ENCODE measurements at places on chromosomes 16 and 17.

GRCh38 chr17:60664022-60664421 lies 13.6 kb upstream of the BCAS3 start:
- H3K27me3 ChIP-seq: no peaks in the 10 kb centered on the region
- H3K4me3 ChIP-seq: no peak overlapping the region
- no peaks in the 10 kb centered on the region for H3K4me1 ChIP-seq

GRCh38 chr17:70912716-70913485 lies 743.6 kb downstream of the KCNJ2 start:
- H3K36me3 ChIP-seq: no peaks in the 10 kb centered on the region
- H3K27ac ChIP-seq: no peak overlapping the region
- no peak for DNase-seq
- H3K4me3 ChIP-seq: no peak overlapping the region
- no peaks in the 10 kb centered on the region for H3K27me3 ChIP-seq
- H3K4me1 ChIP-seq: no peaks in the 10 kb centered on the region

DNA sequence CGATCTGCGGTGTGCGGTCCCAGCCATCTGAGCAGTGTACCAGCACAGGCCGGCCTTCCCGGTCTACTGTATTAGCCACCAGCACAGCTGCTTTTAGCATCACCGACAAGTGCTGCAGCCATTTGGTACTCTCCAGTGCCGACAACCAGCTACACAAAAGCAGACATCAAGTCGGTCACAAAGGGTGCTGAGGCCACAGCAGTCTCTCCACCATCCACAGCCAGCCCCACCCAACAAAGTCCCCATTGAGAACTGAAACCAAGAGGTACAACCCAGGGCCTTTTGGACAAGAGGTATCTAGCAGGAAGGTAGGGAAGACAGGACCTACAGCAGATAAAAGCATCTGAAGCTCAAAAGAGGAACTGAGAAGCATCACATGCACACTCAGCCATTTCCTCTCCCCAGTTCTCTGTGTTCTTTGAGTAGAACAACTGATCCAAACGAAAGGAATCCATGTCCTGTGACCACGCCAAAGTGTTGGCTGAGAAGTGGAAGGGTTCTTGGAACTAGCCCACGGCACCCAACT lies 9.5 kb downstream of the MTMR4 start:
- H3K27ac ChIP-seq: no peak overlapping the region
- no peaks in the 10 kb centered on the region for H3K27me3 ChIP-seq
- peaks cover 16% of the 10 kb centered on the region for H3K36me3 ChIP-seq
- no peaks in the 10 kb centered on the region for H3K4me1 ChIP-seq
- H3K4me3 ChIP-seq: no peak overlapping the region
- DNase-seq: no peak

GRCh38 chr16:55815320-55815719 lies 17.6 kb downstream of the CES1 start:
- no peaks in the 10 kb centered on the region for H3K4me1 ChIP-seq
- H3K27me3 ChIP-seq: peaks cover 20% of the 10 kb centered on the region
- no peak overlapping the region for H3K4me3 ChIP-seq
- no peaks in the 10 kb centered on the region for H3K36me3 ChIP-seq
- H3K27ac ChIP-seq: no peak overlapping the region

DNA sequence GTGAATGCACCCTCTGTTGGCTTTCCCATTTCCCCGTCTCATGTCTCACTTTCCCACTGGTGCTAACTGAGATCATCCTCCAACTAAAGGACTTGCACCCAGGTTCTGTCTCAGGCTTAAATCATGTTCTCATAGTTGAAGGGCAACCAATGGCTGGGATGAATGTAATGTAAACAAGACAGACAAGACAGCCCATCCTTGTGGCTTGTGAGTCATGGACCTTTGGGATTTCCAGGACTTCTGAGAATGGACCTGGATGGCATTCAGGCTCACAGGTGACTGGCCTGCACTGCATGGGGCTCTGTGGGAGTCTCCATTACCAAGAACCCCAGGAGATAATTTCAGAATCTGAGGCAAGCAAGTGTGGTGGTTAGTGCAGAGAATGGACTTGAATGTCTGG lies 347.5 kb downstream of the HAPSTR1 start:
- DNase-seq: no peak
- no peak overlapping the region for H3K4me3 ChIP-seq
- H3K27me3 ChIP-seq: no peaks in the 10 kb centered on the region
- no peaks in the 10 kb centered on the region for H3K36me3 ChIP-seq
- no peaks in the 10 kb centered on the region for H3K4me1 ChIP-seq

- DNase-seq: peak; percentile 93
- H3K27me3 ChIP-seq: no peaks in the 10 kb centered on the region
- H3K4me1 ChIP-seq: peaks cover 29% of the 10 kb centered on the region
- peak within 1 kb of the TSS; percentile 76 for H3K27ac ChIP-seq
Observed at GRCh38 chr17:29622337-29623282, at the start of gene CORO6. TSS of gene CORO6 (minus strand) at chr17:29622912. CDS start at chr17:29621421, 1,491 bp downstream.

DNA sequence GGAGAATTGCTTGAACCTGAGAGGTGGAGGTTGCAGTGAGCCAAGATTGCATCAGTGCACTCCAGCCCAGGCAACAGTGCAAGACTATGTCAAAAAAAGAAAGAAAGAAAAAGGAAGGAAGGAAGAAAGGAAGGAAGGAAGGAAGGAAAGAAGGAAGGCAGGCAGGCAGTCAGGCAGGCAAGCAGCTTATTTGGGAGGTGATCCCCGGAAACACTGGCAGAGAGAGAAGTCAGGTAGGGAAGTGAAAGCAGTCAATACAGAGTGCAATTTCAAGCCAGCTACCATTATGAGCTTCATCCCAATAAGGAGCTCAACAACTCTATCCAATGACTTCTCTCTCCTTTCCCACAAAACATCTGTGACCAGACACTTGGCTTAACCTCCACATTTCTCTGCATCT lies 83.0 kb upstream of the TBC1D3K start:
- no peak overlapping the region for H3K27ac ChIP-seq
- no peak overlapping the region for H3K4me3 ChIP-seq
- H3K27me3 ChIP-seq: peaks cover 7% of the 10 kb centered on the region
- DNase-seq: no peak

DNA sequence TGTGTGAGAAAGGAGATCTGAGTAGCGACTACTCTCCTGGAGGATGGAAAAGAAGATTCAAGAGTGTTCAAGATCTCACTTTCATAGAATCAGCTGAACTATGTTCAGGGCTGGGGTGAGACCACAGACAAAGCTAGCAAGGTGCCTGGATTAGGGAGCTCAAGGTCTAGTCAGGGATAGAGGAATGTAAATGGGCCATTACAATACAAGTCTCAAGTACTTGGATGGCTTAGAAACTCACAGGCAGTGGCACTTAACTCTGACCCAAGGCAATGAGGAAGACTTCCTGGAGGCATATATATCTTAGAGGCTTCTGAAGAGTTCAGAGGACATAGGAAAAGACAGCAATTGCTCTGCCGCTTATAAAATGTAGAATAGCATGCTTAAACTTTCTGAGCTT lies 184.9 kb upstream of the CDH11 start:
- H3K36me3 ChIP-seq: no peaks in the 10 kb centered on the region
- no peak overlapping the region for H3K27ac ChIP-seq
- H3K4me3 ChIP-seq: no peak overlapping the region
- H3K4me1 ChIP-seq: peaks cover 43% of the 10 kb centered on the region
- DNase-seq: no peak

DNA sequence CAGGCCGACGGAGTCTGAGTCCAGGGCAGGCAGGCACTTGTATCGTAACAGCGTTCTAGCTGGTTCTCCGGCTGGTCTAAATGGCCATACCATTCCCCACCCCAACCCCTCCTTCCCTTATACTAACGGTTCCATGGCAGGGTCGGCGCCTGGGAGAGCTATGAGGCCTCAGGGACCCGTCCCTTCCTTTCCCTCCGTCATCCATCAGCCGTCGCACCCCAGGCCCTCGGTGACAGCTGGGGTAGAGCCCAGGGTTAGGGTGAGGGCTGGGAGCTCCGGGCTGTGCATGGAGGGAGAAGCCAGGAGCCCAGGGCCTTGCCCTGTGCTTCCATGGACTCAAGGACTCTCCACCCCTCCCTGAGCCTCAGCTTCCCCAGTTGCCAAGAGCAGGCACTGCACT lies 101.4 kb downstream of the RBFOX3 start:
- H3K36me3 ChIP-seq: no peaks in the 10 kb centered on the region
- H3K27me3 ChIP-seq: peaks cover 26% of the 10 kb centered on the region
- H3K27ac ChIP-seq: no peak overlapping the region
- no peak overlapping the region for H3K4me3 ChIP-seq
- no peak for DNase-seq

DNA sequence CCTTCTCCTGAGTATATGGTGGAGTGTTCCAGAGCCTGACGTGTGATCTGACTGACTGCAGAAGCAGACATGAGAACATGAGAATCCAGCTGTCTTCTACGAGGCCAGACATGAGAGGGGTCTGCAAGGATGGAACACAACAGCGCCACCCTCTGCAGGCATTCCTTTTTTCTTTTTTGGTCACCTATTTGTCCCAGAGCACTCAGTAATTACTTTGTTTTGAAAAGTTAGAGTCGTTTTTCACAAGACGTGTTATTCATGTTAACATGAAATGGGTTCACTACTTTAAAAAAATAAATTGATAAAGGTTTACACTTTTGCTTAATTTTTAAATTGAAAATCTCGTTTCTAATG lies 43.8 kb upstream of the ATP2A3 start:
- no peak overlapping the region for H3K4me3 ChIP-seq
- H3K4me1 ChIP-seq: no peaks in the 10 kb centered on the region
- no peak overlapping the region for H3K27ac ChIP-seq
- peaks cover 3% of the 10 kb centered on the region for H3K36me3 ChIP-seq

DNA sequence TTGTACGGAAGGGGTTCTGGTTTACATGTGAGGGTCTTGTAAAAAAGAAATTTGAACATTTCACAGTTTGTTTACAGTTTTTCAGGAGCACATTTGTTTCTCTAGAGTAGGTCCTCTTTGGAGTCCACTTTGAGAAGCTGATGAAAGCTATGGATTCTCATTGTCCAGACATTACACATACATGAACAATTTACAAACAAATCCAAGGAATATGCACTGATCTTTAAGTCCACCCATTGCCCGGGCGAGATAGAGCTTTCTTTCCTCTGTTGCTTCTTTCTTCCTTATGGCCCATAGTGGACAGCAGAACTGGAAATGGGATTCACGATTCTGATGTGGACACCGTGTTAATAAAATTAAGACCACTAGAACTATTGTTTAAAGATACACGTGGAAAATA lies 1.9 kb downstream of the DCAF7 start:
- H3K27me3 ChIP-seq: no peaks in the 10 kb centered on the region
- H3K36me3 ChIP-seq: no peaks in the 10 kb centered on the region
- H3K4me1 ChIP-seq: no peaks in the 10 kb centered on the region

DNA sequence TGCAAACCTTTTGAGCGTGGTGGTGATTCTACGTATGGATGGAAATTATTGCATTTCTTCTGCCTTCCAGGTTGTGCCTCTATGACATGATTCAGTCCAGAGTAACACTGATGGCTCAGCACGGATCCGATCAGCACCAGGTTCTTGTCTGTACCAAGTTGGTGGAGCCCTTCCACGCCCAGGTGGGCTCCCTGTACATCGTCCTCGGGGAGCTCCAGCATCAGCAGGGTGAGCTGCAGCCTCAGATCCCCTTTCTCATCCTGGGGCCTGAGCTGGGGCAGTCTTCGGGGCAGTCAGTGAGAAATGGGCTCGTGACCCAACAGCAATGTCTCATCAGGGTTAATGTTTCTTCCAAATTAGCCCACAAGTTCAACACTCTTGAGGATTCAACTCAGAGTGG lies 9.3 kb upstream of the CDK3 start:
- H3K36me3 ChIP-seq: no peaks in the 10 kb centered on the region
- no peaks in the 10 kb centered on the region for H3K4me1 ChIP-seq
- H3K27ac ChIP-seq: no peak overlapping the region

DNA sequence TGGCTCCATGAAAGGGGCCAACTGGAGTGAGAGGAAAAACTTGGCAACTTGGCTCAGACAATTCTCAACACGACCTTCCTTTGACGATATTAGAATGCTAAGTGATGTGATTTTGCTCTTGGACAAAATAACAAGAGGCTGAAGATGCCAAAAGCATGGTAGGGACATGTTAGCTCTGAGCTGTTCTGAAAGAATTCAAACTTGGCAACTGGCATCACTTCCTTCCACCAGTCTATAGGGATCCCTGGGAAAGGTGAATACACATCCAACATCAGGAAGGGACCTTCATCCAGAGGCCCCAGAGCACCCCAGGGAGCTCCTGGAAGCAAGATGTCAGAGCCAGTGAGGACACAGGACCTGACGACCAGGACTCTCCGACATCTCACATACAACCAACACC lies 4.3 kb downstream of the KRT37 start:
- no peak for DNase-seq
- H3K27me3 ChIP-seq: no peaks in the 10 kb centered on the region
- H3K27ac ChIP-seq: no peak overlapping the region

DNA sequence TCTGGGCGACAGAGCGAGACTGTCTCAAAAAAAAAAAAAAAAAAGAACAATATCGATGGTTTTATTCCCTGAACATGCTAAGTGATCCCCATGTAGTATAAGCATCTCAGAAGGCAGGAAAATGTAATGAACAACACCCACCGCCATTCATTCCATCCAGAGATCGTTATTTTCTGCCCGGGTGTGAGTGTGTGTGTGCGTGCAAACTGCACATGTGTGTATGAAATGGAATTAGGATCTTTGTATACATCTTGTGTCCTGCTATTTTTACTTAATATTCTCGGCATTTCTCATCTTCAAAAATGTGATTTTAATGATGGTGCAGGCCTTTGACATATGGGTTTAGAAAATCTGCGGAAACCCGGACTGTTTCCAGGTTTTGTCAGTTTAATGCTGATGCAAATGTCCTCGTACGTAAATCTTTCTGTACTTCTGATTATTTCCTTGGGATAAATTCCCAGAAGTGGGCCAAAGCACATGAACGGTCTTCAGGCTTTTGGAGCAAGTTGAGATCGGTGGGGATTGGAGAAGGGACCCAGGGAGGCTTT lies 254.8 kb downstream of the SEC14L1 start:
- H3K27ac ChIP-seq: no peak overlapping the region
- no peaks in the 10 kb centered on the region for H3K27me3 ChIP-seq
- peaks cover 64% of the 10 kb centered on the region for H3K4me1 ChIP-seq
- peaks cover 8% of the 10 kb centered on the region for H3K36me3 ChIP-seq
- no peak overlapping the region for H3K4me3 ChIP-seq

GRCh38 chr17:75707079-75707571 lies 14.1 kb upstream of the ITGB4 start:
- peaks cover 46% of the 10 kb centered on the region for H3K36me3 ChIP-seq
- no peak overlapping the region for H3K27ac ChIP-seq
- H3K4me1 ChIP-seq: no peaks in the 10 kb centered on the region
- no peak for DNase-seq
- no peak overlapping the region for H3K4me3 ChIP-seq

GRCh38 chr17:2903193-2903974 lies 107.1 kb downstream of the RAP1GAP2 start:
- H3K36me3 ChIP-seq: no peaks in the 10 kb centered on the region
- H3K4me1 ChIP-seq: no peaks in the 10 kb centered on the region
- no peaks in the 10 kb centered on the region for H3K27me3 ChIP-seq
- no peak overlapping the region for H3K4me3 ChIP-seq
- H3K27ac ChIP-seq: no peak overlapping the region

GRCh38 chr16:4365014-4365406 lies 6.6 kb upstream of the VASN start:
- no peaks in the 10 kb centered on the region for H3K27me3 ChIP-seq
- H3K4me3 ChIP-seq: no peak overlapping the region
- DNase-seq: no peak
- H3K36me3 ChIP-seq: peaks cover under 1% of the 10 kb centered on the region

GRCh38 chr16:52783616-52784015 lies 236.7 kb upstream of the TOX3 start:
- no peaks in the 10 kb centered on the region for H3K4me1 ChIP-seq
- DNase-seq: no peak
- no peaks in the 10 kb centered on the region for H3K27me3 ChIP-seq
- no peak overlapping the region for H3K27ac ChIP-seq
- H3K4me3 ChIP-seq: no peak overlapping the region

GRCh38 chr16:15491411-15491810 lies 57.0 kb downstream of the BMERB1 start:
- no peak overlapping the region for H3K27ac ChIP-seq
- H3K27me3 ChIP-seq: no peaks in the 10 kb centered on the region
- no peak overlapping the region for H3K4me3 ChIP-seq
- no peaks in the 10 kb centered on the region for H3K36me3 ChIP-seq
- H3K4me1 ChIP-seq: no peaks in the 10 kb centered on the region
- no peak for DNase-seq

All from SJCRH30 (cell line).